Spinal cord (tissue), 10 donors: ENCODE measurements at places on chromosomes 12 and 14. TPM values are rescaled to one million over a fixed set of nuclear protein-coding genes. Genes with fewer than 3 reads are reported as not detected.

Gene CCDC177
- 4.8 TPM for polyA plus RNA-seq

Gene CPNE6
- polyA plus RNA-seq = 14.1 TPM

Gene KRT79
- 1.4 TPM for polyA plus RNA-seq

Gene PPM1H
- polyA plus RNA-seq = 22.0 TPM

Gene AMN1
- 41.6 TPM for polyA plus RNA-seq

Gene IFI27
- polyA plus RNA-seq = 48.3 TPM
